ENCODE measurements at places on chromosomes 12 and 14.

DNA sequence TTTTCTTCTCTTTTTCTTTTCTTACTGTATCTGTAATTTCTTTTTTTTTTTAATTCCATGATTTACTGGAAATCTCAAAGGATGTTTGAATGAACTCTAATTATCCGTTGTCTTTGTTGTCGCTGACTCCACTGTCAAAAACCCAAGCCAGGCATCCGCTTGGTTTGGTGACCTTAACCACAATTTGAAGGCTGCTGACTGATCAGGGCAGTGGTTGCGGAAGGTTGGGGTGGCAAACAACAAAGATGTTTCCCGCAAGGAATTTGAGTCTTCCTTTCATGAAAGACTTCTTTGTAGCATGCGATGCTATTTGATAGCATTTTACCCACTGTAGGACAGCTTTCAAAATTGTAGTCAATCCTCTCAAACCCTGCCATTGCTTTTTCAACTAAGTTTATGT, 1013.8 kb downstream of the DIO2 start:
- DNase-seq: no peak

- DNase-seq: no peak
Measured at GRCh38 chr12:89775063-89775985, 66.7 kb upstream of the ATP2B1 start.

GRCh38 chr12:27615331-27615891, 80.8 kb upstream of the REP15 start:
- no peak for DNase-seq

GRCh38 chr14:90839024-90839888, 23.0 kb upstream of the TTC7B start:
- DNase-seq: no peak

- no peak for DNase-seq
Measured at GRCh38 chr12:123713823-123714585, 1.9 kb downstream of the ATP6V0A2 start.

GRCh38 chr12:58253663-58254062, 312.3 kb downstream of the ATP23 start:
- no peak for DNase-seq

- no peak for DNase-seq
Measured at GRCh38 chr12:75913502-75914351, 117.8 kb downstream of the PHLDA1 start.

- no peak for DNase-seq
Measured at GRCh38 chr12:124976999-124977398, 11.9 kb downstream of the DHX37 start.

- DNase-seq: no peak
Measured at GRCh38 chr12:67646775-67647174, 1.8 kb upstream of the DYRK2 start.

- no peak for DNase-seq
Measured at GRCh38 chr12:104751594-104751993, 206.5 kb downstream of the SLC41A2 start.

- DNase-seq: no peak
Measured at GRCh38 chr14:75119056-75119455, 7.8 kb downstream of the NEK9 start.

DNA sequence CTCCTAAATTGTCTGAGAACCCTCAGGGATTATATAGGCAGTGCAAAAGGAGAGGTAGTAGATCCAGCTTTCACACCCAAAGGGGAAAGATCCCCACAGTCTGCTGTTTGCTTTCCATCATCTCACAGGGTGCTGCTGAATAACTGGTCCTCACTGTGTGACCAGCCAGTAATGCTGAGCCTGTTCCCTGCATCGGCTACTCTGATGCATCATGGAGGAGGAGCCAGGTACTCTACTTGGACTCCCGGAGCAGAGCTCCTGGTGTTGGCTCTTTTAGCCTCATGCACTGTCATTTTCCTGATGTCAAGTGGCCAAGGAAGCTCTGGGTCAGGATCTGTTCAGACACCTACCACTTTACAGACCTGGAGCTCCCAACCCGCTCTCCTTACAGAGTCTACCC, 127.4 kb upstream of the ATF1 start:
- DNase-seq: no peak

GRCh38 chr12:112160611-112161010, 35.3 kb downstream of the TRAFD1 start:
- no peak for DNase-seq

- no peak for DNase-seq
Measured at GRCh38 chr12:27843714-27844245, 63.7 kb upstream of the MANSC4 start.

GRCh38 chr14:103058164-103059055, 1.1 kb upstream of the CDC42BPB start:
- no peak for DNase-seq

GRCh38 chr12:1875608-1876007, 42.8 kb downstream of the CACNA2D4 start:
- no peak for DNase-seq

- no peak for DNase-seq
Measured at GRCh38 chr14:96030108-96030760, 8.9 kb upstream of the C14orf132 start.

DNA sequence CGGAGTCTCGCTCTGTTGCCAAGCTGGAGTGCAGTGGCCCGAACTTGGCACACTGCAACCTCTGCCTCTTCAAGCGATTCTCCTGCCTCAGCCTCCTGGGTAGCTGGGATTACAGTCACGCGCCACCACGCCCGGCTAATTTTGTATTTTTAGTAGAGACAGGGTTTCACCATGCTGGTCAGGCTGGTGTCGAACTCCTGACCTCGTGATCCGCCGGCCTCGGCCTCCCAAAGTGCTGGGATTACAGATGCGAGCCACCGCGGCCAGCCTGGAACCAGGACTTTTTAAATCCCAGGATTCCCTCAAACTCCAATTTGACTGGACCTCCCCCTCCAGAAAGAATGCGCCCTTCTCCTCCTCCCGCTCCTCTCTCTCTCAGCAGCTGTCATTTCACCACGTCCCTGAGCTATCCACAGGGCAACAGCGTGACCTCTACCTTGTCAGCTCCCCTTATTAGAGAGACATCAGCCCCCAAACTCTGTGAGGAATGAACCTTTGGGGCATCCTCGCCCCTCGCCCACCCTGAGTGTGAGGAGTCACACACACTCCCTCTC, 2.0 kb downstream of the ESYT1 start:
- no peak for DNase-seq

DNA sequence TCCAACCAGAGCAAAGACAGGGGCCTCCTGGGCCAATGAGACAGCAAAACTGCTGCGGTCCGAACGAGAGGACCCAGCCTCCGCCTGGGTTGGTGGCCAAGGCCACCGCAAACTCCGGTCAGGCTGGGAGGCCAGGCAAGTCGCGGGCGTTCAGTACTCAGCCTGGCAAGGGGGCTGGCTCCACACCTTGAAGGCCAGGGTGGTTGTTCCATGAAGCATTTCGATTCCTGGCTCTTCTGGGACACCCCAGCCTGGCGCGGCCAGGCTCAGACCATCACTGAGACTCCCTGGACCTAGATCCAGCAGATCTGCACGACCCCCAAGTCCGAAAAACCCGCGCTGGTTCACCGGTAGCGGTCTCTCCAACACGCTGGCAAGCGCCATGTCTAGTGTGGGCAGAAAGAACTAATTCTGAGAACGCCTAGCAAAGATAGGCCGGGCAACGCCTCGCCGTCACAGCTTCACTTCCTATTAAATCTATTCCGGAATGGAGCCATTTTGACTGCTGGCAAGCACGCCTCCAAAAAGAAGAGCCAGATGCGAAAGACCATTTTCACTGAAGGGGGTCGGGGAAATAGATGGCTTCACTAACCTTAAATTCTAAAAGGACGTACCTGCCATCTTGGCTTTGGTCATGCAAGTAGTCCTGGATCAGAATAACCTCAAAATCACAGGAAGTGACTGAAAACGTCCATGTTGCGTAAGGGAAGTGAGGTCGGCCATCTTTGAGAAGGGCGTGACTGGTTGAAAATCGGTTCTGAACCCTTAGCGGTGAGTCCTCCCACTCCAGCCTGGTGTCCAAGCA, at the start of gene PSMB5:
Gene PSMB5 (minus strand): TSS at position 403 of the 805 bp plus-strand sequence. CDS start 19 bp downstream, at position 384.
- DNase-seq: peak; percentile 74

GRCh38 chr12:20798554-20798953, 12.0 kb upstream of the SLCO1B3 start:
- no peak for DNase-seq

- DNase-seq: no peak
Measured at GRCh38 chr14:33933386-33933933, 17.4 kb downstream of the EGLN3 start.

GRCh38 chr14:93059917-93060545, 55.7 kb downstream of the ITPK1 start:
- DNase-seq: no peak

DNA sequence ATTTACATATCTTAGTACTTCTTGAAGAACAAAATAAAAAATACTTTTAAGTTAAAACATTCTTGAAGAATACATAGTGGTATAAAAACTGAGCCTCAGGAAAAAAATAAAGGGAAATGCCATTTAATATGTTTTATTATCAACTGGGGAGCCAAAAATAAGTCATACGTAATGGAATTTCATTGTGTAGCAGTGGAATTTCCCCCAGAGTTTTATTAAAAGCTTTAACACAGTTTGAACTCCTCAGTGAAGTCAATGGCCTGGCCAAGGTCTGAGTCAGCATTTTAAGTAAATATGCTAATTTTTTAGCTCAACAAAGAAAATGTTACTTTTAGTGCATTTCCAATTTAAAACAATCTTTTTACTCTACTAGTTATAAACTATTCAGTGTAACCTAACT, 350.1 kb upstream of the ATP2B1 start:
- DNase-seq: no peak

- DNase-seq: no peak
Measured at GRCh38 chr12:89960011-89960507, 251.4 kb upstream of the ATP2B1 start.

DNA sequence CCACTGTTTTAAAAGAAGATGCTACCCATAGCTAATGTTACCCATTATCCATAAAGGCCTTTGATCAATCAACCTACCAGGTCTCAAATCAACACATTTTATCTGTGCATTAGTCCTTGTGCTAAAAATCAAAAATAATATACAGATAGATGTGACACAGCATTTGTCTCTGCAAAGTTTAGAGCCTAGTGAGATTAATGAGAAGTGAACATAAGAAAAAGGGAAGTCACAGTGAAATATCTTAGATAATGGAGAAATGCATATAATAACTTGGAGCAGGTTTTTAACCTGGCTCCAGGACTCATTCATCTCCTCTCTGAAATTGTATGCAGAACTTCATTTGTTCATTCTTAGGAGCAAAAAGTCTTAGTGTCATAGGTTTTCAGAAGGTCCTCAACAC, 7.2 kb downstream of the PDE3A start:
- no peak for DNase-seq

DNA sequence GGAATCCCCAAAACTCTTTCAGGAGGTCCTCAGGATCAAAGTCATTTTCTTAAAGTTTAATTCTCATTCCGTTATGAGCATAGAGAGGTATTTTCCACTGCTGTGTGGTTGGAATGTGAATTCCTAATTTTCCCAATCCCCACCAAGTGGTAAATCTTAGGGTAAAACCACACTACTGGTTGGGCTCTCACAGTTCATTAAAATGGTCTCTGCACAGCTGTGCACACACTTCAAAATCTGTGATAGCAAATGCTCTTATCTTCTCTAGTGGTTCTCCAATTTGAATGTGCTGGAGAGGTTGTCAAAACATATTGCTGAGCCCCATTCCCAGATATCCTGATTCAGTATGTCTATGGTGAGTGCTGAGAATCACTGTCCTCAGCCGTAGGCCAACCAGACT, 189.1 kb downstream of the BMP4 start:
- no peak for DNase-seq

- no peak for DNase-seq
Measured at GRCh38 chr14:91368776-91369416, 48.7 kb downstream of the CCDC88C start.

DNA sequence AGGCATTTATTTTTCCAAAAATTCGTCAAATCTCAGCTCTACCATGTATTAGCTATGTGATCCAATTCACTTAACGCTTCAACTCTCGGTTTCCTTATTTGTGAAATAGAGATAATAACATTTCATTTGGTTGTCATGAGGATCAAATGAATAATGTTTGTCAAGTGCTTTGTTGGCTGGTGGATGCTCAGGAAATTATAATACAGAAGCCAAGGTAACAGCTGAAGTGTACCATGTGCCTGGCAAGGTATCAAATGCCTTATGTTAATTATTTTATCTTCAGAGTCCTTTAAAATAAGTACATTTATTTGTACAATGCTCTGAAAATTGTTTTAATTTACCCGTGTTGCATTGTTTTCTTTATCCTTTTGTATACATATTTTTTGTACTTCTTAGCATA, 6.1 kb upstream of the PRKCH start:
- DNase-seq: no peak

DNA sequence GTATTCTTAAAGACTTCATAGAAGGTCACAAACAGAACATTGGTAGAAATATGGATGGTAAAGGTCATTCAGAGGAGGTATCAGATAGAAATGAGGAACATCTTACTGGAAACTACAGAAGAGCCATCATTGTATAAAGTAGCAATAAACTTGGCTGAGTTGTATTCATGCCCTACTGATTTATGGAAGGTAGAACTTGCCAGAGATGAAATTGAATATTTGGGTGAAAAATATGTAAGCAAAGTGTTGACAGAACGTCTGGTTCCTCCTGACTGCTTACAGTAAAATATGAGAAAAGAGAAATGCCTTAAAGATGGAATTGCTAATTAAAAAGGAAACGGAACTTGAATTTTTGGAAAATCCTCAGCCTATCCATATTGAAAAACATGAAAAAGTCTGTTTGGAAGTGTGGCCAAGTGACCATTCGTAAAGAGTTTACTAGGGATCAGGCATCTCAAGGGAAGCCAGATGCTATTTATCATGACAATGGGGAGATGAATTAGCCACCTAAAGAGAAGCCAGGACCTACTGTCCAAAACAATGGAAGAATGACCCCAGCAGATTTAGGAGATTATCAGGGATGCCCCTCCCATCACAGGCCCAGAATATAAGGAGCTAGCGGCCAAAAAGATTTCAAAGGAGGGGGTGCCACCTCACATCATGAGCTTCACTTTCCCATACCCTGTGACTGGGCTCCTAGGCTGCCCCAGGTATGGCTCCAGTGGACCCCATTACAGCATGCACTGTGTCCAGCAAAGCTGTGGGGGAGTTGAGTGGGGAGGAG, 189.3 kb downstream of the ITPR2 start:
- DNase-seq: no peak

Data from endothelial cell (in vitro differentiated cells).